ENCODE measurements at places on chromosomes 3 and 15. TPM values are rescaled to one million over a fixed set of nuclear protein-coding genes. Genes with fewer than 3 reads are reported as not detected.

Gene AGBL1
- total RNA-seq: not detected

Gene TEX55
- not detected for total RNA-seq

Gene CCK
- not detected for total RNA-seq

Gene UCN2
- total RNA-seq: 0.64 TPM

Gene NLGN1
- 6.1 TPM for total RNA-seq

Gene ALPK3
- total RNA-seq: 0.81 TPM

Gene PLSCR2
- total RNA-seq: not detected

Gene ZPLD1
- total RNA-seq: not detected

Gene SCAANT1
- not detected for total RNA-seq

Gene DPPA4
- not detected for total RNA-seq

Gene MORC1
- total RNA-seq: not detected

Gene SPATA16
- not detected for total RNA-seq

Gene ARL6
- total RNA-seq: 4.3 TPM

All from cardiac ventricle fibroblast (primary cell).